ENCODE measurements at places on chromosomes 2 and 18. TPM values are rescaled to one million over a fixed set of nuclear protein-coding genes. Genes with fewer than 3 reads are reported as not detected.

Gene KCNE4
- polyA plus RNA-seq, result 3.4 TPM

DNA sequence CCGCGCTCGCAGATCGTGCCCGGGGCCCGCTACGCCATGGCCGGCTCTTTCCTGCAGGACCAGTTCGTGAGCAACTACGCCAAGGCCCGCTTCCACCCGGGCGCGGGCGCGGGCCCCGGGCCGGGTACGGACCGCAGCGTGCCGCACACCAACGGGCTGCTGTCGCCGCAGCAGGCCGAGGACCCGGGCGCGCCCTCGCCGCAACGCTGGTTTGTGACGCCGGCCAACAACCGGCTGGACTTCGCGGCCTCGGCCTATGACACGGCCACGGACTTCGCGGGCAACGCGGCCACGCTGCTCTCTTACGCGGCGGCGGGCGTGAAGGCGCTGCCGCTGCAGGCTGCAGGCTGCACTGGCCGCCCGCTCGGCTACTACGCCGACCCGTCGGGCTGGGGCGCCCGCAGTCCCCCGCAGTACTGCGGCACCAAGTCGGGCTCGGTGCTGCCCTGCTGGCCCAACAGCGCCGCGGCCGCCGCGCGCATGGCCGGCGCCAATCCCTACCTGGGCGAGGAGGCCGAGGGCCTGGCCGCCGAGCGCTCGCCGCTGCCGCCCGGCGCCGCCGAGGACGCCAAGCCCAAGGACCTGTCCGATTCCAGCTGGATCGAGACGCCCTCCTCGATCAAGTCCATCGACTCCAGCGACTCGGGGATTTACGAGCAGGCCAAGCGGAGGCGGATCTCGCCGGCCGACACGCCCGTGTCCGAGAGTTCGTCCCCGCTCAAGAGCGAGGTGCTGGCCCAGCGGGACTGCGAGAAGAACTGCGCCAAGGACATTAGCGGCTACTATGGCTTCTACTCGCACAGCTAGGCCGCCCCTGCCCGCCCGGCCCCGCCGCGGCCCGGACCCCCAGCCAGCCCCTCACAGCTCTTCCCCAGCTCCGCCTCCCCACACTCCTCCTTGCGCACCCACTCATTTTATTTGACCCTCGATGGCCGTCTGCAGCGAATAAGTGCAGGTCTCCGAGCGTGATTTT is 7.6 kb downstream of the TBR1 start:
- no peak for DNase-seq

GRCh38 chr2:119415630-119416029 is 16.0 kb upstream of the TMEM37 start:
- DNase-seq, result no peak

DNA sequence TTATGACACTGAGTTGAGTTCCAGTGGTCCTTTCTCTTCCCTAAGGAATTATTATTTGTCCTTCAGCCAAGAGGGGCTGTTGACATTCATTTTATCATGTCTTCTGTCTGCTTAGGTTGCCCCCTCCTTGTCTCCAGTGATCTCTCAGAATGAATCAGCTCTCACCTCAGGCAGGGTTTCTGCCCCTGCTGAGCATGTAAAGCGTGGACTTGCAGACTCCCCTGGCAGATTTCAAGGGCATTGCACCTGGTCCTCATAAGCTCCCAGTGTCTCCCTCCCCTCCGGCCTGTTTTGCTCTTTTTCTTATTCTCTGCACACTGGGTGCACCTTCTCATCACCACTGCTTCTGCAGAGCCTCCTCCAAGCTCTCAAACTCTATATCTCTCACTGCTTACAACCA is 188.4 kb downstream of the KCNS3 start:
- DNase-seq, result no peak

GRCh38 chr18:62802523-62802922 is 87.2 kb downstream of the PHLPP1 start:
- no peak for DNase-seq

Data from large intestine (tissue), 12 donors.